SK-N-MC (cell line): ENCODE measurements at places on chromosomes 4 and X.

DNA sequence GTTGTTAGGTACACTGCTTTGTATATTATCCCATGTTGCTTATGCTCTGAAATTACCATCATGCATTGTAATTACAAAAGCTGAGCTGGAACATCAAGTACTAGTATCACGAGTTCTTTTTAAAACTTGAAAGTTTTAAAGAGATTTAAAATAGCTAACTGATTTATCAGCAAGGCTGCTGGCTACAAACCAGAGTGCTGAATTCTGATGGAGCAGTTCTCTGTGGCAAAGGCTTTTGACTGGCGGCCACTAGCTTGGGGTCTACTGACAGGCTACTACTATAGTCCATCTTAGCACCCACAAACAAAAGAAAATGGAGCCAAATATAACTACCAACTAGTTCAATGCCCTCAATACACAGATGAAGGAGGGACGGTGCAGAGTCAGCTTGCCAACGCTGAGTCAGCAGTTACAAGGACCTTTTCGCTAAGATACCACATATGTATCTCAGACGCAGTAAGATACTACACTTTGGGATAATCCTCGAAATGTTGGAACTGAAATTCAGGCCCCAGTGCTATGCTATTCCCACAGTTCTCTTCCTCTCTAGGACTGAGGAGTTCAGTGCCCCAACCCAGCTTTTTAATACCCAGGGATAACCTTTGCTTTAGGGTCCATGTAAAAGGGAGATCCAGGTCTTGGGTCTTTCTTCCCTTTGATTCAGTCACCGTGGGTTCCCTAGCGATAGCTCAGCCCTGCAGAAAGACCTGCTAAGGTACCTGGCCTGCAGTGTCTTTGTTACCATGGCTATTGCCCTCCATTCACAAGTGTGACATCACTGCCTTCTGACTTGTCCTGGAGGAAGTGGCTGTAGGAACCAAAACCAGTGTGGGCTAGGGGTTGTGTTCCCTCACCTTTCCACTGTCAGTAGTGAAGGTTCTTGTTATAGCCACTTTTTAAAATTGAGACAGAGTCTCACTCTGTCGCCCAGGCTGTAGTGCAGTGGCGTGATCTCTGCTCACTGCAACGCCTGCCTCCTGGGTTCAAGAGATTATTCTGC lies 22.8 kb downstream of the MFAP3L start:
- DNase-seq = no peak

DNA sequence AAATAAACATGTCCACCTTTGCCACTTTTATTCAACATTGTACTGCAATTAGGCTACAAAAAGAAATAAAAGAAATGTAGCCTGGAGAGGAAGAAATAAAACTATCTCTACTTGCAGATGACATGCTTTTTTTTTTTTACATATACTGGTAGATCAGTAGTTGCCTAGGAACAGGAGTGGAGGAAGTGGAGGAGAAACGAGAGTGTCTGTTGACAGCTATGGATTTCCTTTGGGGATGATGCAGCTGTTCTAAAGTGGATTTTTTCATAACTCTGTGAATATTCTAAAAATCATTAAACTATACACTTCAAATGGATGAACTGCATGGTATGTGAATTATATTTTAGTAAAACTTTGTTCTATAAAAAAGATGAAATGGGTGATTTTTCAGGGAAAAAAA lies 116.4 kb downstream of the ANAPC4 start:
- DNase-seq = no peak

DNA sequence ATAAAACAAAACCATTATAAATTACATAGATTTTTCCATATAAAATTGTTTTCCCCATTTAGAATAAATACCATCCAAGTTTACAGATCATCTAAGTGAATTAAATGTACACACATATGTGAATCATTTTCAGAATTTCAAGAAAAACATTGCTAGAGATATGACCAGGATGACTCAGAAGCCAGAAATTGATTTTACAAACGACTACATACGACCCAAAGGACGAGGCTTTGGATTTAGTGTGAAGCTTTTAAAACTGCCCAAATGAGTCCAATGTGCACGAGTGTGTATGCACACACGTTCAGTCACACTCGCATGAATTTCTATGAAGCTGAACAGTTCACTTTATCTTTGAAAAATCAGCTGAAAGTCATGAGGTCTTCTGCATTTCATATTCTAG lies 37.9 kb downstream of the MFAP3L start:
- no peak for DNase-seq

DNA sequence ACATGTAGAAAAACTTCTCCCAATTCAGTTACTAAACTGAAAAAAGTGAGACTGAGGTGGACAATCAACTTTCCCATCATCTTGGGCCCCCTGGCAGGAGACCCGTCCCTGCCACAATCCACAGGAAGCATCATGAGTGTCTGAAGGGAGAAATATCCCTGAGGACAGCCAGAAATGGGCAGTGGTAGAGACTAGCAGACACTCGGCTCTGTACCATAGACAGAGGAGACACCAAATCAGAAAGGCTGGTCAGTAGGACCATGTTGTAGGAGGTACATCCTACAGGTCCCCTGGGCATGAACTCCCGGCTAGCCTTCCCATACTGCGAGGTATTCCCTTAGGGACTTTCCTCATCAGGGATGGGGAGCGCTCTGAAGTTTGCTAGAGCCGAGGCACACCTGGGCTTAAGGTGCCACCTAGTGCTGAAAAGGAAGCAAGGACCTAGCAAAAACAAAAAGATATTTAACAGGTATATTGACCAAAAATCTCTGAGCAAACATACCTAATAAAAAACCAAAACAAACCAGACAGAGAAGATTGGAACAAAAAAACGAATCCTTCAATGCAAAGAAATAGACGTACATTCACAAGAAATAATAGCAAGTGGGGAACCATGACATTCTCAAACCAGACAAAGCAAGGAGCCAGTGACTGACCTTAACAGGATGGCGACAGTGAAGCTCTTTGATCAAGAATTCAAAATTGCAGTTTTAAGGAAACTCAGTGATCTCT lies 55.6 kb downstream of the HAUS3 start:
- no peak for DNase-seq

DNA sequence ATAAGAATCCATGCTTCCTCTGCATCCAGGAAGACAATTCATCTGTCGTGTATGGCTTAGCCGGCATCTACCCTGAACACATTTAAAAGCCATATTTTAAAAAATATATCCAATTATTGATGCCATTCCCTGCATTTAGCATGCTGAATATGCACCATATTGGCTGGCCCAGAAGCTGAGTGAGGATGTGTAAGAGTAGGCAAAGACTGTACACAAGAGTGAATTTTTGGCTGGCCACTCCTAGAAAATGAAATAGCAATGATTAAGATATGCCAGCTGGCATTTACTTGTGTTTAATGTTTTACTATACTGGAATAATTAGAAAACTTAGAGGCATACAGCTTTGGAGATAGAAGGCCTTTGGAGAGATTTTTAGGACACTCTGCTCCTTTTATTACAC lies 25.8 kb downstream of the GABRA4 start:
- no peak for DNase-seq
